SHP77 treated with DMSO at 0.1 percent for 48 hours (cell line): ENCODE measurements at places on chromosomes 5 and 9.

DNA sequence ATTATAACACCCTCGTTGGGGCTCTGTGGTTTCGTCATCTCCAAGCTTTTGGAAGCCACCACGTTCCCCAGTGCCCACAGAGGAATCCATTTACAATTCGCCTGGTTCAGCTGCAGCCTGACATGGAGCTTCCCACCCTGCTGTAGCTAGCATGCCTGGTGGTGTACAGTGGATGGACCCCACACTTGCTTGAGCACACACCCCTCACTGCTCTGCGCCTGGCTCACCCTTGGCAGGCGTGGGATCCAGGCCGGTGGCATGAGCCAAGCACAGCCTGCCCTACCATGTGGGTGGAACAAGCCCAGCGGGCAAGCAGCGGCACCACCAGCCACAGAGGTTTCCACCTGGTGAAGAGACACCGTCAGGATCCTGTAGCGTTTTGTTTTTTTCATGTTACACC lies 1045.7 kb upstream of the CDH9 start:
- DNase-seq: no peak

- no peak for DNase-seq
Observed at GRCh38 chr5:158752656-158752973, 347.1 kb downstream of the EBF1 start.

GRCh38 chr5:132754947-132755346 lies 7.7 kb downstream of the CCNI2 start:
- no peak for DNase-seq

DNA sequence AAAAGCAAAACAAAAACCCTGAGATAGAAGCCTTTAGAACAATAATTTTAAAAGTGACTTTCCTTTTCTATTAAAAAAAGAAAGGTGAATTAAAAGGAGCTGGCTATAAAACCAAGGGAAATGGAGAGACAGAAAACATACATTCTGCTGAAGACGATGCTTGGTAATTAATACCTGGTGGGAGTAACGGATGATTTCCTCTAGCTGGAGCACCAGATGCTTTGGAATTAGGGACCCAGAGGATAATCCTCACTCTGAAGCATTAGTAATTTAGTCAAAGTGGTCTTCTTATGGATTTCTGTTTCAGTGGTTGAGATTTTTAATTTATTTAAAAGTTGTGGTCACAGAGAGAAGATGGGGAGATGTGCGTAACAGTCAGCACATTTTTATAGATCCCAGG lies 982.5 kb downstream of the TLE4 start:
- no peak for DNase-seq

GRCh38 chr5:107554776-107555424 lies 115.8 kb downstream of the EFNA5 start:
- no peak for DNase-seq

- no peak for DNase-seq
Observed at GRCh38 chr5:24609706-24610105, 35.1 kb downstream of the CDH10 start.
